Choroid plexus epithelial cell (primary cell): ENCODE measurements at places on chromosomes 6 and 20.

- DNase-seq, result no peak
These were observed 34.3 kb downstream of the ADGRF1 start for GRCh38 chr6:47007657-47008396.

- DNase-seq, result no peak
These were observed 303.7 kb downstream of the TBC1D7 start for GRCh38 chr6:13024616-13025015.

DNA sequence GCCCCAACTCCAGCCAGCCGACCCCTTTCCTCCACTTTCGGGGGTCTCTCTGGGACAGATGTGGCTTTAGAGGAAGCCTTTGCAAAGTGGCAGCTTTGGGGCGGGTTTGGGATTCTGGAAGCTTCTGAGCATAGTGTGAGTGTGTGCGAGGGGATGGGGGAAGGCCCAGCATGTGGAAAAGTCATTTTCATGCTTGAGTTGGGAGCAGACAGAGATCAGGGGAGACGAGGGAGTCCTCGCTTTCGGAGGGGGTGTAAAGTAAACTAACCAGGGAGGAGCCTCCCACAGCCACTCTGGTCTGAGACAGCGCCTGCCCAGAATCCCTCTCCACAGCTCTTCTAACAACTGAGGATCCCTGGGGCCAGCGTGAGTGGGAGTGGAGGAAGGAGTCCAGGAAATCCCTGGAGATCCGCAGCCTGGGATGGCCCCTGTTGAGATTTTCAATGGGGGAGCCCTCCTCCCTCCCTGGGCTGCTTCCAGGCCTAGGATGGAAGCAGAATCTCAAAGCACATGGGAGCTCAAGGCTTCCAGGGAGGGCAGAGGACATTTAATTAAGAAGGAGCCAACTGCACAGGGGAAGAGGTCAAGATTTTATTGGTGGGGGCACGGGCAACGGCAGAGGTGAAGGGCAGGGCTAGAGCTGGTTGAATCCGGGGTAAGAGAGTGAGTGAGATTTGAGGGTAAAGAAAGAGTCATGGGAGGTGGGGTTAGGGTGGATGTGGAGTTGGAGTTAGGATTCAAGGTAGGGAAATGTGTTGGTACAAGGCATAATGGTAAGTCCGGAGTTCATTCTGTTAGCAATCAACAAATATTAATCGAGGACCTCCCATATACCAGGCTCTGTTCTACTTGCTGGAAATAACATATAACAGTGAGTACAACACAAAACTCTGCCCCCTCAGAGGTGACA is 102.3 kb upstream of the FOXP4 start:
- peak; percentile 39 for DNase-seq

GRCh38 chr20:59835057-59835447 is 98.4 kb downstream of the SYCP2 start:
- DNase-seq, result peak; percentile 1

DNA sequence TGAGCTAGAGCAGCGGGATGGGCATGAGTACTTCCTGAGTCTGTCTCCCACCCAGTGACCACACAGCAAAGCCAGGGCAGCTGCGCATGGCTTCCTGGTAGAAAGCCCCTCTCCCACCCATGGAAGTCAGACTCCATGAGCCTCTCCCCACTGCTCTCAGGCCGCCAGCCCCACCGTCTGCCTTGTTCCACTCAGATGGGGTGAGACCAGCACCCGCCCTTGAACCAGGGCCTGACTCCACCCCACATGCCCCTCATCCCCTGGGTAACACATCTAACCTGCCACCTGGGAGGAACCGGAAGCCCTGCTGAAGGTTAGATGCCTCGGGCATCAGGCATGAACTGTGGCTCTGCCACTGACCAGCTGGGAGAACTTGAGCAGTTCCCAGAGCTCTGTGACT is 227.8 kb downstream of the NRN1 start:
- DNase-seq, result no peak

GRCh38 chr20:62831854-62832211 is 15.0 kb downstream of the COL9A3 start:
- DNase-seq, result no peak

DNA sequence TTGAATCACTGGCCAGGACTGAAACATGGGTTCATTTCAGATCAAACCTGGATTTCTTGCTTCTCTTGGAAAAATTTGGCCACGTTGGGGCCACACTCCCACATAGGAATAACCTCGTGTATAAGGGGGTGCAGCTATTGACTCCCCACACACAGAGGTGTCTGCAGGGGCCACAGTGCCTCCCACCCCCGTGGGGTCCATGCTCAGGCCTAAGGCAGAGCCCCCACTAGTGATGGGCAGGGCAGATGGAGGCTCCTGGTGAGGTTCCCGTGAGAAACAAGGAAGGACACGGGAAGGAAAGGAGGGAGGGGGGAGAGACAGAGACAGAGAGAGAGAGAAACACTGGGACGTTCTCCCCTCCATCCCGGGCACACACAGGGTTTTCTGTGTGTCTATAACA is 230.5 kb downstream of the ERMARD start:
- no peak for DNase-seq

DNA sequence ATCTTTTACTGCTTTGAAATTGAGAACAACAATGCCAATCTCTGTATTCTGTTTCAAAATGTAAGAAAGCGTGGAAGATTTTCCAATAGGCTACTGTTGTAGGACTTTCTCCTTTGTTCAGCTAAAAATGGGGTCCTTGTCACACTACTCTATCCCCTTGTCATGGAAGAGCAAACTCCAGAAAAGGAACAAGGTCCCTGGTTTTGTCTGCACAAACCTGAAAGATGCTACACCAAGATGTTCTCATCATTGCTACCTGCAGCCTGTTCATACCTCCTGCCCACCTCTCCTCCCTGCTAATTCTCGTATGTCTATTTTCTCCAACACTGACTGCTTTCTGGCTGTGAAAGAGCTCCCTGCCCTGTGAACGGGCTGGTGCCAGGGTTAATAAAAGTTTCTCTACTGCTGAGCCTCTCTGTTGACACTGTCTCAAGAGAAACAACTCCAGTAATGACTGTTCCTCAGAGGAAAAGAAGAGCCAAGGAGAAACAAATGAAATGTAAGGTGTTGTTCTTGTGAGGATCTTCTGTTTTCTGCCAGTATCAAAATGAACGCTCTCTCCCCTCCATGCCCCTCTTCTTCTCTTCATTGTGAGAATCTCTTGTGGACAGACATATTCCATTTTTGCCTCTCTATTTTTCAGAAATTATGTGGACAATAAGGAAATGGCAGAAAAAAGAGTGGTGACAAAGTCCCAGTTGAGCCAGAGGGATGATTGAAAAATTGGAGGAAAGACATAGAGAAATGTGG is 287.1 kb downstream of the ADGB start:
- no peak for DNase-seq

DNA sequence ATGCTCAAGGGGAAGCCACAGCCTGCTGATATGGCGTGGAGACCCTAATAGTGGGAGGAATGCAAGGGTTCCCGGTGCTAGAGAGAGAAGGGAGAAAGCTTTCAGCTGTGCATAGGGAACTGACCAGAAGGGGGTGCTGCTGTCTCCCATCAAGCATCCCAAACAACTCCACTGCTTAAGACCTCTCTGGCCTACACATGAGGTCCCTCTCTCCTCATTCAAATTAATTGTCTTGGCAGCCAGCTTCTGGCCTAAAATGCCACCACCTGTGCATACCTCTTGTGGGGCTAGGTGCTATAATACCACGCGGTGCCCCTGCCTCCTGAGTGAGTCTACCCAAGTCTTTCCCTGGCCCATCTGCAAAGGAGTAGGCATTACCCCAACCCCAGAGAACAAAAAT is 14.5 kb downstream of the ADISSP start:
- peak; percentile 87 for DNase-seq

- no peak for DNase-seq
These were observed 3.8 kb upstream of the RANBP9 start for GRCh38 chr6:13715444-13715883.

- peak; percentile 65 for DNase-seq
These were observed 29.1 kb upstream of the LMBRD1 start for GRCh38 chr6:69825904-69826303.

DNA sequence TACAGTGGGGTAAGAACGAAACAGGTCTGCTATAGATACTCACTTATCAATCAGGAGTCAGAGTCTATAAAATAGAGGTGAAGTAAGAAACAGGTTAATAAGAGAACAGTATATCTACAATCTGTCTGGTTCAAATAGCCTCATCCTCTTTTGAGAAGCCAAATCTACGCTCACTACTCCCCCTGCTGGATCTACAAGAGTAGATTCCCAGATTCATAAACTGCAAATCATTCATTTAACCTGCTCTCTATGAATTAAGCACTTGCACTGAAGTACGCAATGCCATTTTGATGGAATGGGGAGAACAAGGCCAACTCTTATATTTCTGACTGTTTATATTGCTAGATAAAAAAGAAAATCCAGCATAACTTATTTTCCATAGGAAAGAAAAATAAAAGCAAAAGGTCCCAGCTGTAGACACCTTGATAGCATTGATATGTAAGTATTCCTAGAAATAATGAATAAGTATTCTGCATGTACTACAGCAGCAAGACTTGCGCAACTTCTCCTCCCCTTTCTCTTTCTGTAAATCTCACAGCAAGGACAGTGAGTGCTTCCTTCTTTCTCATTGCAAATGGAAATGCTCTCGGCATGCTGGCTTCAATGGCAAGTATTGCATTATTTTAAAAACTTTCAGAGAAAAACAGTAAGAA is 92.3 kb downstream of the RFX6 start:
- peak; percentile 80 for DNase-seq

- peak; percentile 75 for DNase-seq
These were observed 108.4 kb upstream of the SIM1 start for GRCh38 chr6:100573166-100573565.

DNA sequence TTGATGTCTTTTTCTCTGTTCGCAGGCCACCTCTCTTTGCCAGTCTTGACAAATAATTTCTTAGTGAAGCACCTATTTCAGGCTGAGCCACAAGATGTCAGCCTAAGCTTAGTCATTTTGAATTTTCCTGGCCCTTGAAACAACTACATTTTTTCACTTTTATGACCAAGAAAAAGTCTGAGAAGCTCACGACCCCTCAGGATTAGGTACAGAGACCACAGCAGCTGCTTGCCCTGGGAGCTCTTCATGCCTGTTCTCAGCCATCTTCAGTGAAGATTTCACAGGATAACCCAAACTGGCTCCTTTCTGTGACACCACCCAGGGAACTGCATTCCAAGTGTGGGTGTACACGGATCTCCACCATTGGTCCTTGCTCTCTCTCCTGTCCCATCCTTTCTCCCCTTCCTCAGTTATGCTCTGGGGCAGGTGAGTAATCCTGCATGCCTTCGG is 38.4 kb upstream of the SPTLC3 start:
- DNase-seq, result peak; percentile 80

DNA sequence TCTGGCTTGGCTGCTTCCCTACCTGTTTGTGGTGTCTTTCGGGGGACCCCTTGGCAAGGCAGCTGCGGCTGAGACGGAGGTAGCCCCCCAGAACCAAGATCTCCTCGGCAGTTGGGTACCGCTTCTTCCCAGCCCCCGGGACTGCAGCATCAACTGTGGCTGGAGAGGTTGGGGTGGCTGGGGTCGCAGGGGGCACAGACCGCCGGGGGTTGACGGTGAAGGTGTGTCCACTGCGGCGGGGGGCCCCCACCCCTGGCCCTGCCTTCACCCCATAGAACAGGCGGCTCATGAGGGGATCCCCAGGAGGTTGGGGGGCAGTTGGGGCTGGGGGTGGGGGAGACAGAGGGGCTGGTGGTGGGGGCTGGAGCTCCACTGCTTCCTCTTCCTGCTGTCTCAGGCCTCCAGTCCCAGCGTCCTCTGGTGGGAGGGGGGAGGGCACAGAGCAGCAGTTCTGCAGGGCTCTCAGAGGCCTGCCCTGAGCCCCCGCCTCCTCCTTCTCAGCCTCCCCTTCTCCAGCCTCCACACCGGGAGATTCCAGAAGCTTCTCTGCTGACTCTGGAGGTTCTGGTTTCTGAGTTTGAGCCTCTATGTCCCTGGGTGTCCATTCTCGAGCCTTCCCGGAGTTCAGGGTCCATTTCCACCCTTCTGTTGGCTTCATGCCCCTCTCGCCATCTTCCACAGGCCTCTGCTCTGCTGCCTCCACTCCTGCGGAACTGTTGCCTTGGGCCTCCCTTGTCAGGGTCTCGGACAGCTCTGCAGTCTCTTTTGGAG is 1.9 kb downstream of the PPP1R18 start:
- DNase-seq, result peak; percentile 46

DNA sequence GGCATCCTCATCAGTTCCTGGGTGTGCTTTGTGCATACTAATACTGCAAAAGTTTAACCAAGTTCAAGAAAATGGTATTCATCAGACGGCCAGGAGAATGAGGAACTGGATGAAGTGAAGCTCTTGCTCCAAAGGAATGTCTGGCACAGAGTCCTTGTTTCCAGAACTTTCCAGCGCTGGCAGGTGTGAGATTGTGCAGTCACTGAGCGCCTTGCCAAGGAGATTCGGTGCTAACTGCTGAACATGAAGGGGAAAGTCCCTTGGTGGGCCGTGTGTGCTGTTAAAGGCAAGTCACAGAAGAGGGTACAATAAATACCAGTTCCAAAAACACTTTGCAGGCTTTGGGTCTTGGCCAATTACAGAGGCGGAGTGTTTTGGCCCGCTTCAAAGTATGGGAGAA is 262.3 kb upstream of the SOX4 start:
- no peak for DNase-seq

DNA sequence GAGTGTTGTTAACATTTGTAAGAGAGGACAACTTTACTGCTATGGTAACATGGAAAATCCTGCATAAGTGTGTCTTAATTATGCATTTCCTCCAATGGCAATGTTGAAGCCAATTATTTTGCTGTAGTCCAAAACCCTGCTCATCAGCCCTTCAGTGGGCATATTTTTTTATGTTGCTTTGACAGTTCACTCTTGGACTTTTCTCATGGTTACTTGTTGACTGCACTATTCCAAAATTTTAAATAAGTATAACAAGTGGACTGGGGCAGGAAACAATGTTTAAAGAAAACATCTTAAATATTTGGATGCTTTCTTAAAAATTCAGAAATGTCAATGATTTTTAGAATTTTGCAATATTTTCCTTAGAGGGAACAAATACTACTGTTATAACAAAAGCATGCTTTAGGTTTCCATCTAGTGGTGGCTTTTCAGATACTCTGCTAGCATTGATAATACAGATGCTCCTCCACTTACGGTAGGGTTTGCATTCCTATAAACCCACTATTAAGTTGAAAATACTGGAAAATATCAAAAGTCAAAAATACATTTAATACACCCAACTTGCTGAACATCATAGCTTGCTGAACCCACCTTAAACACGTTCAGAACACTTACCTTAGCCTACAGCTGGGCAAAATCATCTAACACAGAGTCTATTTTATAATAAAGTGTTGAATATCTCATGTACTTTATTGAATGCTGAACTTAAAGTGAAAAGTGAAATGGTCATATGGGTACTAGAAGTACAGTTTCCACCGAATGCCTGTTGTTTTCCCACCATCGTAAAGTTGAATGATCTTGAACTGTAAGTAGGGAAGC is 86.4 kb downstream of the ADGRG6 start:
- DNase-seq, result peak; percentile 81

- DNase-seq, result peak; percentile 77
These were observed 12.8 kb upstream of the ZNF217 start for GRCh38 chr20:53606364-53606985.
